Smooth muscle cell of trachea (primary cell): ENCODE measurements at places on chromosomes 1 and 21. TPM values are rescaled to one million over a fixed set of nuclear protein-coding genes. Genes with fewer than 3 reads are reported as not detected.

The TGFB2 gene
- total RNA-seq, result 4.9 and 9.9 TPM in 2 replicates

The SMYD3 gene
- total RNA-seq, result 43.9 and 70.3 TPM in 2 replicates

The RGS13 gene
- total RNA-seq, result not detected in 2 replicates

The VCAM1 gene
- 2.9 and 23.3 TPM in 2 replicates for total RNA-seq

The RORC gene
- total RNA-seq, result under 0.01 and 0.15 TPM in 2 replicates

The COL8A2 gene
- 10.8 and 24.3 TPM in 2 replicates for total RNA-seq

The RNF207 gene
- 6.8 and 17.5 TPM in 2 replicates for total RNA-seq

The ARHGEF19 gene
- 3.5 and 6.3 TPM in 2 replicates for total RNA-seq

The ATP1A2 gene
- total RNA-seq, result 0.58 and 5.8 TPM in 2 replicates

The TRIM63 gene
- 0.15 TPM in 1 of 2 replicates, not detected in the other for total RNA-seq

The MROH9 gene
- total RNA-seq, result under 0.01 TPM in 1 of 2 replicates, not detected in the other

The OR2AK2 gene
- total RNA-seq, result not detected in 2 replicates

The CHRM3 gene
- total RNA-seq, result under 0.01 TPM in 2 replicates

The F3 gene
- total RNA-seq, result 3.8 and 28.9 TPM in 2 replicates

The MCOLN3 gene
- total RNA-seq, result 5.8 and 6.1 TPM in 2 replicates

The LAX1 gene
- not detected in 2 replicates for total RNA-seq

The LDLRAD1 gene
- total RNA-seq, result not detected in 2 replicates

The LELP1 gene
- total RNA-seq, result not detected in 2 replicates

The WNT2B gene
- total RNA-seq, result 3.2 and 9.9 TPM in 2 replicates

The ATXN7L2 gene
- 1.7 and 3.3 TPM in 2 replicates for total RNA-seq

The LCA5L gene
- total RNA-seq, result 0.66 and 0.87 TPM in 2 replicates

The LRRC3 gene
- total RNA-seq, result 0.44 and 0.66 TPM in 2 replicates

The PTPRU gene
- total RNA-seq, result 14.4 and 42.5 TPM in 2 replicates
